ENCODE measurements at places on chromosomes 3 and 15.
A peak's percentile ranks its signal among the peaks of the same experiment; 100 is the strongest.

DNA sequence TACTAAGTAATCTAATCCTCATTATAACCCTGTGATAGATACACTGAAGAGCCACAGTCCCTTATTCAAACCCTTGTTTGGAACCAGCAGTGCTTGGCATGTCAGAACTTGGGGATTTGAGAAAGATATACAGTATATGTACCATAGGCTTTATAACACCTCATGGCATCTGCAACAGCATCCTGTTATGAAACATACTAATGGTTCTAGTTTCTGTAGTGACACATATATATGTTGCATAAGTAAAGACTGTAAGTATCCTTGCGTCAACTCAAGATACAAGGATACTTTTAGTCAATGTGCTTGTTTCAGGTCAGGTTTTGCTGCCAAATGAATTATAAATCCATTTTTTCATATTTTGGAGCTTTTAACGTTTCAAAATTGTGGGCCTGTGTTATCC, 58.5 kb downstream of the CCNL1 start:
- DNase-seq = no peak

DNA sequence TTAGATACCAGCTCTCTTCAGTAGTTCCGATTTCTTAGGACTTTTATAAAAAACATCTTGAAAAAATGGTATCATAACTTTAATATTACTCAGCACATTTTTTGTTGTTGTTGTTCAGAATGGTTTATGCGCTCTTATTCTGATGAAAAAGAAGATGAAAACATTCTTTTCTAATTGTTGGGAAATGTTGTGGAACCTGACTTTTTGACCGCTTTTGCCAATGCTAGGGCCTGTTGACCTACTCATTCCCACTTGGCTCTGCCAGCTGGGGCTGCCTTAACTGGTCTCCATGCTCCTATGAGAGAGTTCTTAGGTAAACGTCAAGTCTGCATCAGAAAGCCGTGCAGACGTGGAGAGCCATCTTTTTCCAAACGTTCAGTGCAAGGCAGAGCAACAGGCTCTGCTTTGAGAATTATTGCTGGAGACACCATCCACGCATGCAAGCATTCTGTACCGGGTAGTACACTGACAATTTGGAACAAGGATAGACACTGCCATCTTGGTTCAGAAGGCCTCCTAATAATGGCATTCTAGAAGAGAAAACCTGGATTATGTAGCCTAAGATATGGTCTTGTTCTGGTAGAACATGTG, 176.8 kb downstream of the GHSR start:
- DNase-seq = no peak

DNA sequence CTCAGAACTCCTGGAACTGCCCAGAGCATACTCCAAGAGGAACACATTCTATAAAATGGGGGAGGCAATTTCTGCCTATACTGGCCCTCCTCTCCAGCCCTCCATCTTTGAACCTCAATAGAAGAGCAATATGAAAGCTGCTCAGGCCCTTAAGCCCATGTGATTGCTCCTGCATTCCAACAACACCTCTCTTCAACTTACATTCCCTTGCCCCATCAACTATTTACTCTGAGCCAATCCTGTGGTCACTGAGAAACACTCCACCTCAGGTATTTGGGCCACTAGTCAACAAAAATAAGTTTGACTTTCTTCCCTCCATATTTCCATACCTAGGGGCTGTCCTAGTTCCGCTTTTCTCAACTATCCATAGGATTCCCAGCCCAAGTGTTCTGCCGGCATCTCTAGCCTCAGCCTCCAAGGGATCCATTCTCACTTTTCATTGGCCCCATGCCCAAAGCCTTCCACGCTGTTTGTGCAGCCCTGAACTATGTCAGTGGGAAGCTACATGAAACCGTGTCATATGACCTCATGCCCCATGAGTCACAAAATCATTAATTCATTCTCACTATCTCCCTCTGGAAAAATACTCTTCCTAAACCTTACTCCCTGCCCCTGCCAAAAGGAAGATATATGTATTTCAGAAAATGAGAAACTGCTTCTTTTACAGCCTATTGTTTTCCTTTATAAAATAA, 61.6 kb downstream of the GJD2 start:
- DNase-seq = no peak

DNA sequence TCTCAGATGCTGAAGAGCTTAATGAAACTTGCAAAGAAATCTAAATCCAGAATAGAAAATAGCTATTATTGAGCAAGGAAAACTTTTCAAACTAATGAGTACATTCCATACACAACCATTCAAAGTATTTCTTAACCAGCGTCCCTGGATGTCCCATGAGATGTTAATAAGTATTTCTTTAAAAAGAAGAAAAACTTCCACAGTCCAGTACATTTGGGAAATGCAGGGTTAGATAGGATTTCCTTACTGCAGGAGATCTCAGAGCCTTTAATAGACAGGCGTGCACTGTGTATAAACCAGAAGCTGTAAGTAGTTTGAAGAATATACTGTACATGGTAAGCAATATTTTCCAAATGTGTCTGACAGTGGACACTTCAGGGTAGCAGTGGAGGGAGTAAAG, 29.6 kb upstream of the BHLHE40 start:
- DNase-seq = no peak

- peak; percentile 50 for DNase-seq
These were observed 1.2 kb downstream of the GNAI2 start for GRCh38 chr3:50237133-50237651.

GRCh38 chr15:85786781-85787114, 8.0 kb downstream of the KLHL25 start:
- no peak for DNase-seq

GRCh38 chr3:40437889-40438288, 19.2 kb upstream of the RPL14 start:
- no peak for DNase-seq

DNA sequence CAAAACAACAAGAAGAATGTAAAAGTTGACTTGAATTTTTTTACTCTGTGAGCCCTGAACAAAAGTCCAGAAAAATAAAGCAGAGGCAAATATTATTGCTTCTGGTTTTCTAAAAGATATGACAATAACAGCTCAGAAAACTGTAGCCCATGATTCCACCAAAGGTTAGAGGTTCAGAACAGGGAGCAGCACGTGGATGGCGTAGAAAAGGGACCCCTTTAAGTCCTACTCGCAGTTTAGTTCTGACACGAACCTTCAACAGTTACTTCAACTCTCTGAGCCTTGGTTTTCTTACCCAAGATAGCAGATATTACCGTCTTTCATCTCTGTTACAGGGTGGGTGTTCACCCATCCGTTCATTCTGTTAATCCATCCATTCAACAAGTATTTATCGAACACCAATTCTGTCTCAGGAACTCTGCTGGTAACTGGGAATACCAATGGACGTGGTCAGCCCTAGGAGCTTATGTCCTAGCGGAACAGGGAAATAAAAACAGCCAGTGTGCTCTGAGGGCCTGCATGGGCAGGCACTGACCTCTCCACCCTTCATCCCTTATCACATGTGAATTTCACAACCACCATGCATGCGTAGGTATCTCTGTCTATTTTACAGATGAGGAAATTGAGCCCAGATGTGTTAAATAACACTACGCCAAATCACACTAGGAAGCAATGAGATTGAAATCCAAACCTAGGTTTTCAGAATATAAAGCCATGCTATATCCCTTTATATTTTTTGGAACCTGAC, 274.2 kb upstream of the ICE2 start:
- DNase-seq = no peak

- DNase-seq = no peak
These were observed 166.1 kb downstream of the ZNF621 start for GRCh38 chr3:40690749-40691451.

GRCh38 chr3:185822221-185823000, 2.4 kb downstream of the IGF2BP2 start:
- no peak for DNase-seq

DNA sequence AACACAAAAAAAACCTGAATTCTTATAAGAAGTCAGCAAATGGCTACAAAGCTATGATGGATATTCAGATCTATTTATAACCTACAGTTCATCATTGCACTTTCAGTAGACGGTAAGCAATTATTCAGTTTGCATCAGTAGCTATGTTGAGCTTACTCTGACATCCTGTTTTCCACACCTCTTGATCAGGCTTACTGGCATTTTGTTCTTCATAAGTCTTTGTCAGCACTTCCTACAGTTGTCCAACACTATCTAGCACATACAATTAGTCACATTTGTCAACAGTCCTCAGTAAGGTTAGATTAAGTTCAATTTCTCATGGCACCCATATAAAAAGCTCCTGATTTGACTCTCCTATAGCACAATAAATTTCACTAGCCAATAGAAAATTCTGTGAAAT, 71.2 kb upstream of the ST3GAL6 start:
- DNase-seq = no peak

DNA sequence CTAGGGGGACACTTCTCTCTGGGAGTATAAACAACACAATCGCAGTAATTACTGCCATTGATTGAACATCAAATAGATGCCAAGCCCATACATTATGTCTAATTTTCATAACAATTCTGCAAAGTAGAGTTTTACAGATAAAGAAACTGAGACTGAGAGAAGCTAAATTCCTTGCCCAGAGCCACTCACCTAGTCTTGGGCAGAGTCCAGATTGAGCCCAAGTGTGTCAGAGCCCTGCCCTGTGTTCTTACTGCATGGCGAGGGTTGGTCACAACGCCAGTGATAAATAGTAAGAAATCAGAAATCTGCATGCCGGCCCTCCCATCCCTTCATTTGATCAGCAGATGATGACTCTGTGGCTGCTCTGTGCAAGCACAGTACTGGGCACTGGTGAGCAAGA, 106.3 kb downstream of the C3orf70 start:
- DNase-seq = no peak

- peak; percentile 37 for DNase-seq
These were observed 32.4 kb upstream of the SLC6A11 start for GRCh38 chr3:10783360-10784351.

- DNase-seq = no peak
These were observed 111.5 kb upstream of the MEF2A start for GRCh38 chr15:99454107-99454809.

- no peak for DNase-seq
These were observed 92.2 kb downstream of the MBNL1 start for GRCh38 chr3:152360966-152361365.

DNA sequence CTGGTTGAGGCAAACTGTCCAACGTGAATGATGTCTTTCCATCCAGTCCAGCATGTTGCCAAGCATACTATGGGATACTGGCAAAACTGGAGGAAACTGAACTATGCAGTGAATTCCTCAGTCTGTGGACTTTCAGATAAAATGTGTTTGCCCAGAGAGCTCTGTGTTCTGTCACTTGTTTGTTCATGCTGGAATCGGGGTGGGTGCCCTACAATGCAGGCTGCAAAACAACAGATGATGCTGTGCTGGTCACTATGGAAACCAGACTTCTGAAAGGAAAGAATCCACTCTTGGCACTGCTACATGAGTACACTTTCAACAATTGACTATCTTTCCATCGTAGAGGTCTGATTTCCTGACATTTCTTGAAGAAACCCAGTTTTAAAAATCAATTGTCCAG, 272.5 kb upstream of the ARHGEF26 start:
- DNase-seq = no peak

GRCh38 chr3:28791713-28792255, 443.2 kb upstream of the AZI2 start:
- DNase-seq = no peak

DNA sequence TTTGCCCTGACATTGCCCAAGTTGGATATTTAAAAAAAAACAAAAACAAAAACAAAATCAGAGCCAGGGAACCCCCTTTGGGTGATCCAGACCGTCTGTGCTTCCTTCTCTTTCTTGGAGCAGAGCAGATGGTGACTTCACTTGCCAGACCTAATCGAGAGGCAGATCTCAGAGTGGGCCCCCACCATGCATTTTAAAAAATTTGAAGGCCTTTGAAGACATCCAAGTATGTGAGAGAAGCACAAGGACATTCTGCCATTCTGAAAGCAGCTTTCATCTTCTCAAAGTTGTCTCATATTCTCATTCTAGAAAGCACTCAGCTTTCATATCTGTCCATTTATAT, 93.3 kb downstream of the SV2B start:
- no peak for DNase-seq

Data from activated CD4-positive, alpha-beta T cell treated with anti-CD3 and anti-CD28 coated beads for 48 hours (primary cell).